NCI-H2227 treated with DMSO at 0.1 percent for 48 hours (cell line): ENCODE measurements at places on chromosomes 3 and 15.

GRCh38 chr3:3499012-3499562 is 300.1 kb upstream of the LRRN1 start:
- DNase-seq = no peak

DNA sequence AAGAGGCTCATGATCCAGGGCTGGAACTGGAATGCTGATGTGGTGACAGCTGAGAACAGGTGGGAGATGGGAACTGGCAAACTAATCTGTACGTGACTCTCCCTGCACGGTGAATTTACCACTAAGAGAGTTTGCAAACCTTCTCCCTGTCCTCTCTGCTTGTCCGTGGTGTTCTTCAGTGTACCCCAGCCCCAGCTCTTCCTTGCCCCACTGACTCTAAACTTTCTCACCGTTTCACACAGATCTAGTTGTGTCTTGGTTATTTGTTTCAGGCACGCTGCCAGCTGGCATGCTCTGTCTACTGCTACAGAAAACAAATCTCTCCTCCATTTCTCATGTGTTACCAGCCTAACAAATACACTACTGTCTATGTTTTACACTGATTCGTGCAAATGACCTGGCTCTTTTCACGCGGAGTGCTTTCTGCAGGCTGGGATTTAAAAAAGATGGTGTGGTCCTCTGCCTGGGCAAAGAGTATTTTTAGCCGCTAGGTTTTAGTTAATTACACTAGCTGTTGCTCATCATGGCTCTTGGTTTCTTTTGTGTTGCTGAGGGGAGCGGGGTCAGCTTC is 192.7 kb upstream of the LRIG1 start:
- DNase-seq = no peak

DNA sequence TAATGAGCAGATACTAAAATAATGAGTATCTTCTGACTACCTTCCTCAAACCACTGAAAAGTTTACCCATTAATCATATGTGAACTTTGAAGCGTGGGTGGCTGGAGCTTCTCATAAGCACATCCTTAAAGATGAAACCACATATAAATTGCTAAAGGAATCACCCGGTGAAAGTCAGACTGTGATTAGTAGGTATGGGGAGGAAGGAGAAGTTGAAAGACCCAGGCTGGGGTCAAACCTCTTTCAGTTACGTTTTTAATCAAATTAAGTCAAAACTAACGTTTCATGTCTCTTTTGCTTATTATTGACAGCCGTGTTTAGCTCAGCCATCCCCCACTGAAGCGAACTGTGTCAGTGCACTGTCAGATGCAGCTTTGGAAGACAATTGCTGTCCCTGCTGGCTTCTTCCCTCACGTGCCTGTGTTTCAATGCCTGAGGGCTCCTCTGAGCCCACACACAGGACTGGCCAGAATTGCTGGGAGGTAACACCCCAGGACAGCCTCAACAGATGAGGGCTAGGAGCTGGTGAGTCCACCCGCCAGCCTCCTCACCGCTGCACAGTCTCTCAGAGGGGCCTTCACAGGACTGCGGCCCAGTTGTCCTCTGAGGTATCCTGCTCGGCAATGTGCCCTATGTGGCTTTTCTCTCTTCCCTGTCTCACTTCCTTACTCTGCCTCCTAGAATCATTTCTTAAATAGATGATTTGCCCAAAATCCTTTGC is 29.3 kb upstream of the SH3BP5 start:
- no peak for DNase-seq

DNA sequence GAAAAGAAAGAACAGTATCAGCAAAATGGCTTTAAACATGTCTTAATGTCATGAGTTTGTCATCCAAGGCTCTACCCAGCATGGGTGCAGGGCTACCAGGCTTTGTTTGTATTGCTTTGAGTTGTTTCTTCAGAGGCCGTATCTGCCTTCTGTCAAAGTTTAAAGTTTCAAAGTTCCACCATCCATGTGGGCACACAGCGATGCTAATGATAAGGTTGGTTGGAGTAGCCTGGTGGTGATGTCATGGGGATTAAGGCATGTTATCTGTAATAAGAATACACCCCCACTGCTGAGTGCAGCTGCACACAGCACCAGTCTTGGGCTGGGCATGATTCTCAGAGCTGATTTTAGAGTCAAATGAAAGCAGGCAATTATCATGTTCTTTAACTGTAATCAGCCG is 72.0 kb upstream of the LRTM1 start:
- no peak for DNase-seq

- no peak for DNase-seq
Observed at GRCh38 chr15:56249092-56249491, 5.4 kb upstream of the RFX7 start.

GRCh38 chr15:58549013-58549784 is 117.4 kb downstream of the LIPC start:
- DNase-seq = no peak

GRCh38 chr3:135089451-135089850 is 294.4 kb downstream of the EPHB1 start:
- DNase-seq = no peak

GRCh38 chr3:150527464-150528255 is 18.6 kb downstream of the SERP1 start:
- no peak for DNase-seq

GRCh38 chr3:56323986-56324420 is 144.3 kb downstream of the ERC2 start:
- no peak for DNase-seq

DNA sequence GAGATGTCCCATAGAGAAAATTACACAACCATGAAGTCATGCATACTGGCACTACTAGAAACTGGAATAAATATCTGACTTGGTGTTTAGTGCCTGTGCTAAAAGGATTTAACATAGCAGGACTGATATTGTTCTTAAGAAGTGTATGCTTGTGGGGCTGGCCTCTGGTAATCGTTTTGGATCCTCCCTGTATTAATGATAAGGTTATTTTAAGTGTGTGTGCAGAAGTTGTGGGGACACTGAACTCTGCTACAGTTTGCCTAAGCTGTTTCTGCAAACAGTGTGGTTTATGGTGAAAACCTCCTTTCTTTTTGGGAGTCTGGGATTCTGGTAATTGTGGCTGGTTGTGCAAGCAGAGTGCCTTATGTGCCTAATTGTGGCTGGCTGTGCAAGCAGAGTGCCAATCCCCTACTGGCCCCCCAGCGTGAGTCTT is 120.8 kb downstream of the CLASP2 start:
- DNase-seq = no peak

- no peak for DNase-seq
Observed at GRCh38 chr3:186258968-186259367, 103.1 kb downstream of the DGKG start.
